Fibroblast of lung (primary cell): ENCODE measurements at places on chromosomes 3 and 15.
A peak's percentile ranks its signal among the peaks of the same experiment; 100 is the strongest.

GRCh38 chr3:55571216-55571813, 84.2 kb upstream of the WNT5A start:
- DNase-seq: no peak

DNA sequence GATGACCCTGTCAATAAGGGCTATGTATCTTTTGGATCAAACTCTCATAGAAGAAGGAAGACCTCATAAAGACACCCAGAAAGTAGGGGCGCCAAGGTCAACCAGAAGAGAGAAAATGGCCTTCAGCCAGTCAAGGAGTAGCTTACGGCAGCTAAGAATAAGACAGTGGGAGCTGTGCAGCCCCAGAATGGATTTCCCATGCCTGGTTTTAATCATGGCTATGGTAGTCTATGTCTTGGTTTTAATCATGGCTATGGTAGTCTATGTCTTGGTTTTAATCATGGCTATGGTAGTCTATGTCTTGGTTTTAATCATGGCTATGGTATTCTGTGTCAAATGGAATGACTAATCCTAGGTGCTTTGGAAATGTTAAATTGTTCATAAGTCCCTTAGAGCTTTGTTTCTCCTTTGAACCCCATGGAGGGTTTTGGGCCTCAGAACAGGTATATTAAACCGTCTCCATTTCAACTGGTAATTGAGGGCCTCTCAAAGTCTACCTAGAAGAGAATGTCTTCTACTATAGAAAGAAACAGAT, 742.0 kb upstream of the CFAP20DC start:
- no peak for DNase-seq

DNA sequence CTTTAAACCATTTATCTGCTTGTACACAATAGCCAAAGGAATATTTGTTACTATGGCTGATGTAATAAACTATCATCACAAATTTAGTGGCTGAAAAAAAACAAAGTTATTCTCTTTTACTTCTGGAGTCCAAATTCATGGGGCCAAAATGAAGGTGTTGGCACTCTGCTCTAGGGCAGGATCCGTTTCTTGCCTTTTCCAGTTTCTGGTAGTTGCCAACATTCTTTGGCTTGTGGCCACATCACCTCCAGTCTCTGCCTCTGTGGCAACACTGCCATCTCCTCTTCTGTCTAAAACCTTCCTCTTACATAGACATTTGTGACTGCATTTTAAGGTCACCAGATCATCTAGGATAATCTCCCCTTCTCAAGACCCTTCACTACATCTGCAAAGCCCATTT, 27.3 kb downstream of the NIT2 start:
- no peak for DNase-seq

GRCh38 chr3:136120373-136121348, 75.5 kb downstream of the MSL2 start:
- peak; percentile 81 for DNase-seq

- DNase-seq: no peak
Measured at GRCh38 chr15:25406261-25406660, 32.6 kb downstream of the UBE3A start.

DNA sequence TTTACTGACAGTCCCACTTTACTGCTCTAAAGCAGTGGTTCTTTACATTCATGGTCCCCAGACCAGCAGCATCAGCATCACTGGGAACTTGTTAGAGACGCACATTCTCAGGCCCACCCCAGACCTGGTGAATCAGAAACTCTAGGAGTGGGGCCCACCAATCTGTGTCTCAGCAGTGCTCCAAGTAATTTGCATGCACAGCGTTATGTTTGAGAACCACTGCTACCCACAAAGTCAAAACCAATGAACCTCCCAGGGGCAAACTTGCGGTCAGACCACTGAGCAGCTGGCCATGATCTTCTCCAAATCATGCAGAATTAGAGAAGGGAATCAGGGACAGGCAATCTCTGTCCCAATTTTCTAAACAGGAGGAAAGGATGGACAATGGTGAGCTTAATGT, 58.5 kb downstream of the ST8SIA2 start:
- DNase-seq: peak; percentile 15

DNA sequence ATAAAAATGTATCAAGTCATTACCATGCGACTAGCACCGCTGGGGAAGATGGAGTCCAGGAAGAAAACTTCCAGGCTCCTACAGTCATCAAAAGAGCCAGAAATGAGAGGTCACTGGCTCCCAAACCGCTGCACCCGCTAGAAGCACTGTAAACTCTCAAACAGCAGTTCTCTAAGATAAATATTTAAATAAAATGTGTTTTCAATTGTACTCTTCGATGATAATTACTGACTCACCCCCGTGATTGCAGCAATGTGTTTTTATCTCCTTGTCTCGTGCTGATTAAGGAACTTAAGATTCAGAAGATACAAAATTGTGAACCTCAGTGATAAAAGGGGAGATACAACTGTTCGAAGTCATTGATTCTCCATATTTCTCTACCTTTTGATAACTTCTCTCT, 45.8 kb upstream of the FOXP1 start:
- DNase-seq: peak; percentile 57

- DNase-seq: no peak
Measured at GRCh38 chr15:32908872-32909271, 191.1 kb downstream of the GREM1 start.

DNA sequence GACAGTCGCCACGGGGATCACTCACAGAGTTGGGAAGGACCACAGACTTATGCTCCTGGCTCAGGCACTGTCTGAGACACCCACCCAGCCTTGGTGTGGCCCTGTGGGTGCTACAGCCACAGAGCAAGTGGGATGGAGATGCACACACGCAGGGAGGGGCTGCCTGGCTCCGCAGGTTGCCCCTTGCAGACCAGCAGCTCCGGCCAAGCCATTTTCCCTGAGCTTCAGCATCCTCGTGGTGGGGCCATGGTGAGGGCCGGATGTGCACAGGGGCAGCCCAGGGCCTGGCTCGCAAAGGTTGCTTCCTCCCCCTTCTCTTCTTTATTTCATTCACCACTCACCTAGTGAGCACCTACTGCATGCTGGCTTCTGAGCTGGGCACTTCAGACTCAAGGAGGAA, 55.4 kb upstream of the GRIP2 start:
- DNase-seq: no peak

GRCh38 chr3:39980781-39981180, 171.4 kb downstream of the MYRIP start:
- DNase-seq: no peak

GRCh38 chr3:153252963-153253362, 90.9 kb downstream of the RAP2B start:
- no peak for DNase-seq

DNA sequence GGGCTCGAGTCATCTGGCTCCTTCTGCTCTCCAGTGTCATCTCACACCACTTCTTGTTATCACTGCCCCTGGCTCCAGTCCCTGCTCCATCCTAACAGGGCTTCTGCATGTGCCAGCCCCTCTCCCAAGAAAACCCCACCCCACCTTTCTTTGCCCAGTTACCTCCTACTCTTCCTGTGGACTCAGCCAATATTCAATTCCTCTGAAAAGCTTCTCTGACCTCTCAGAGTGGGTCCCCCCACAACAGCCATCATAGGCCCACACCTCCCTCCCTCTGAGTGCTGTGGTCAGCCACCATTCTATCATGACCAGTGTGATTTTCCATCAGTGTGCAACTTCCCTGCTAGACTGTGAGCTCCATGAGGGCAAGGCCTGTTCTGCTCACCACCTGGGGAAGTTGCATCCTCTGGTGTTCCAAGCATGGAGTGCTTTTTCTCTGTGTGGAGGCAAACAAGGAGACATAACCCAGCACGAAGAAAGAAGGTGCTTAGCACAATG, 71.6 kb downstream of the ADCY5 start:
- DNase-seq: no peak

DNA sequence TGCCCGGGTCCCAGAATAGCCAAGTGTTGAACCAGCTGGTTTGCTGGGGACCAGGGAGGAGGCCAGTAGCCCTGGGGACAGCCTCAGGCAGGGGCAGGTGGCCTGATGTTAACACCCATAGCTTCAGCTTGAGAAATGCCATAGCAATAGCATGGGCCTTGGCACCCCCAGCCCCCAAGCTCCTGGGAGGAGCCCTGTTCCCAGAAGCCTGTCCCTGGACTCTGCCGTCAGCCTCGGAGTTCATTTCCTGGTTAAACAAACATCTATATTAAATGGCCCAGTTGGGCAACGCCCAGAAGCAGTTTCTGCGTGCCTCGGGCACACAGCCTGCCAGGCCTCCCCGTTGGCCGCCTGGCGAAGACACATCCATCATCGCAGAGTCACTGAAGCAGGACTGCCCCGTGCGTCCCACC, 58.2 kb downstream of the FGD5 start:
- DNase-seq: peak; percentile 29

GRCh38 chr3:153319705-153320554, 157.9 kb downstream of the RAP2B start:
- DNase-seq: no peak

DNA sequence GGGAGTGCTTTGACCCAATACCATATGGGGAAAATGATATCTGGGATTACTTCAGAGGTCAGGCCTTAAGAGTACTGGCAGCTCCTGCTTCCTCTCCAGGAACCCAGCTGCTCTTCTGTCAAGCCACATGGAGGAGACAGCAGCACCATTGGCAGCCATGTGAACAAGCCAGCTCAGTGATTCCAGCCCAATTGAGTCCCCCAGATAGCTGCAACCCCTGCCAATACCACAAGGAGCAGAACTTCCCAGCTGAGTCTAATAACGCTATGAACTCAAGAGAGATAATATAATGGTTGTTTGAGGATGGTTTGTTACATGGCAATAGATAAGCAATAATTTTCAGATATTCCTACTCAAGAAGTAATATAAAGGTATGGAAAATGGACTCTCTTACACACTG, 126.8 kb upstream of the CPNE4 start:
- no peak for DNase-seq

- no peak for DNase-seq
Measured at GRCh38 chr3:191500892-191501291, 39.9 kb downstream of the PYDC2 start.

- no peak for DNase-seq
Measured at GRCh38 chr3:105755121-105755886, 113.5 kb downstream of the CBLB start.

GRCh38 chr3:125108833-125109535, 53.2 kb upstream of the HEG1 start:
- peak; percentile 50 for DNase-seq

GRCh38 chr3:187986514-187986934, 167.4 kb upstream of the LPP start:
- peak; percentile 97 for DNase-seq

DNA sequence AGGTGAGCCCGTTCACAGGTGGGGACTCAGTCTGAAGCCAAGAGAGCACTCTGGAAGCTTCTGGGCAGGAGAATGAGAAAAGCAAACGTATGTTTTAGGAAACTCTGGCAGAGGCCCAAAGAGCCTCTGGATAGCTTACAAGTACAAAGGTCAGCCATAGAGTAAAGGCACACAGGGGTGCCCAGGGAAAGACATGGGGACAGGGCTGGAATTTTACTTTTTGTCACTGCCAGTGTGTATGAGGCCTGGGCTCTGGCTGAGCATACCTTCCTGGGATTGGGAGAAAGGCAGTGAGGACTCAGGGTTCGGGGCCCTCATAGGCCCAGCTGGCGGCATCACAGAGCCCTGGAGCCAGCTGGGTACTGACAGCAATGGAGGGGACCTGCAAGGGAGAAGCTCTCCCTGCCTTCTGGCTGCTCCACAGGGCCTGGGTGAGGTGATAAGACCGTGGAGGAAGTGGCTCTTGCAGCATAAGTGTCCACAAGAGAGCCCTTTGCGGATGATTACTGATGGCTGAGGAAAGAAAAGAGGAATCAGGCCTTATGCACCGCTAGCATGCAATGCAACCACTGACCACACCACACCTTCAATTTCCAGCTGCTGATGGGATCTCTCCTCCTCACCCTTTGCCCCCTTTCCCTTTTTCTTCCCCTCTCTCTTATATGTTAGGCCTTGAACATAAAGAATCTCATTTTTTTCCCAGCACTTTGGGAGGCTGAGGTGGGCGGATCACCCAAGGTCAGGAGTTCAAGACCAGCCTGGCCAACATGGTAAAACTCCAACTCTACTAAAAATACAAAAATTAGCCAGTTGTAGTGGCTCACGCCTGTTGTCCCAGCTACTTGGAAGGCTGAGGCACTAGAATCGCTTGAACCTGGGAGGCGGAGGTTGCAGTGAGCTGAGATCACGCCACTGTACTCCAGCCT, 25.1 kb upstream of the BCL2L10 start:
- no peak for DNase-seq

GRCh38 chr3:142447301-142447851, 461 bp downstream of the XRN1 start:
- peak; percentile 50 for DNase-seq

- no peak for DNase-seq
Measured at GRCh38 chr3:56320883-56321282, 147.4 kb downstream of the ERC2 start.

DNA sequence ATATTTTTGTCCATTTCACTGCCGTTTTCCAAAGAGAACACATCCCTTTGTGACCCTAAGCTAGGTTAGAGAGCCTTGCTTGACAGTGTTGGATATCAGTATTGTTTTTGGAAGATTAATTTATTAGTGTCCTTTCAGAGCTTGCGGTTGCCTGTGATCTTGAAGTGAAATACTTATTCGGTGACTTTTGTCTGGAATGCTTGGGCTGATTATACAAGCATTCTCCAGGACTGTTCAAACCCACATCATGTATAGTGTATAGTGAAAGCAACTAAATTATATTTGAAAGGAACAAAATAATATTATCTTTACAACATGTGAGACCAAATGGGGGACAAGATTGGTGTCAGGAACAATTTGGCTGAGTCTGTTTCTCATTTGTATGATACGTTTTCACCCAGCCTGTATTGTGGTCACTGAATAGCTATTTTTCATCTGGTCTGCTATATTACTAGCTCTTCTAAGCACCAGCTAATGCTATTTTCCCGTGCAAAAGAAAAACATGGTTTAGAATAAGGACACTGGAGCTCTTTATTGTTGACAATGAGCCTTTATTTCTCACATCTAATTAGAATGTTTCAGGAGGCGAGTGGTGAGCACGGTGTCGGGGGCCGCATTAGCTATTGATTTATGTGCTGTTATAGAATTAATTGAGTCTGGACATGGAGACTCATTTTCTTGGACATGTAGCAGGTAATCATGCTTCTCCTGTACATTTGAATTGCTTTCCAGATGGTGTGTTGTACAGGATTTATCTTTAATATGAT, 158.1 kb downstream of the APBA2 start:
- DNase-seq: peak; percentile 93

GRCh38 chr3:101185341-101185740, 135.0 kb downstream of the IMPG2 start:
- no peak for DNase-seq

- DNase-seq: no peak
Measured at GRCh38 chr3:54185740-54186139, 63.4 kb downstream of the CACNA2D3 start.
